ENCODE measurements at places on chromosomes 2 and 18. TPM values are rescaled to one million over a fixed set of nuclear protein-coding genes. Genes with fewer than 3 reads are reported as not detected.

DNA sequence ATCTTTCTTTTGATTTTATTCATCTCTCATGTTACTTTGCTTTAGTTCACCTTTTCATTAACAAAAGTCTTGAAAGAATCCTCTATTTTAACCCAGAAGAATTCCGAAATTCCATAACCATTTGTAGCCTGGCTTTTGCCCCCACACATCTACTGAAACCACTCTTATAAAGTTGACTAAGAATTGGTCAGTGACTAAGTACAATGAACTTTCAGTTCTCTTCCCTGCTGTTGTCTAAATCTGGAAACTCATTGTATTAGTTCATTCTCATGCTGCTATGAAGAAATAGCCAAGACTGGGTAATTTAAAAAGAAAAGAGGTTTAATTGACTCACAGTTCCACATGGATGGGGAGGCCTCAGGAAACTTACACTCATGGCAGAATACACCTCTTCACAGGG, 49.9 kb upstream of the PNPT1 start:
- DNase-seq: peak; percentile 46

- peak; percentile 32 for DNase-seq
Measured at GRCh38 chr2:192035731-192036442, 158.8 kb downstream of the TMEFF2 start.

Gene SKOR2
- total RNA-seq: not detected

DNA sequence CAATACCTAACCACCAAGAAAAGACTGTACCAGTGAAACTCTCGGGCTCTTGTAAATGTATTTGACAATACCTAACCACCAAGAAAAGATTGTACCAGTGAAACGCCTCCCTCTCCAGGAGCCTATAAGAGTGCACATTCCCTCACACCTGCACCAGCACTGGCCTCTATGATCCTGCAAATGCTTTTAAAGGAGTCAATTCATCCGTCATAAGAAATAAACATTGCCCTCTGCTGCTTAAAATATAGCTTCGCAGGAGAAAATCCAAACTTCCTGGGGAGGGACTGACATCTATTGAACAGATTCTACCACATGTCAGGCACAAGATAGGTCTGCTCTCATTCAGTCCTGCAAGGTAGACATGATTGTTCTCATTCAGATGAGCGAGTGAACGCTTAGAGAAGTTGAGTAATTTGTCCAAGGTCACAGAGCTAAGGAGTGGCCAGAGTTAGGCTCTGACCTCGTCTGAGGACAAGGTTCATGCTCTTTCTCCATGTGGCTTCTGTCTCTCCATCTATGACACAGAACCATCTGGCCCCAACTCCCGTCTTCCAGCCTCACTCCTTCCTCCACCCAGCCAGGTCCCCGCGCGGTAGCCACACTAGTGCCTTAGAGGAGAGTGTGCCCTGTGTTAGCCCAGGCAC, 38.7 kb downstream of the MCFD2 start:
- DNase-seq: peak; percentile 87

- DNase-seq: no peak
Measured at GRCh38 chr18:37258819-37259218, 306.8 kb downstream of the CELF4 start.

- DNase-seq: no peak
Measured at GRCh38 chr18:48472610-48473009, 63.4 kb upstream of the ZBTB7C start.

DNA sequence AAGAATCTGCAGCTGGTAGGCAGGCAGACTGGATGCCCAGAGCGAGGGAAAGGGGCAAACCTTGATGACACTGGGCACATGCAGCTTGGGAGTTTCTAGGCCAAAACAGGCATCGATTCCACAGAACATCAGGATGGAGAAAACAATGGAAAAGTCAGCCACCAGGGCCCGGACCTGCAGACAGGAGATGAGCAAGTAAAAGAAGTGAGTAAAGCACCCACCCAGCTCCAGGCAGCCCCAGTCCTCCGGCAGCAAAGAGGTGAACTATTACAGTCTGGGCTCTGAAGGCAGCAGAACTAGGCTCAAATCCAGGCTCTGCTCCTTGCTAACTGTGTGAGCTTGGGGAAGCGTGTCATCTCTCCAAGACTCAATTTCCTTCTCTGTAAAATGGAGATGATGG, 36.6 kb downstream of the MTHFD2 start:
- DNase-seq: no peak

All from RPMI7951 (cell line).